ENCODE measurements at places on chromosomes 7 and 10.

- DNase-seq, result no peak
These were observed 110.3 kb upstream of the ARID5B start for GRCh38 chr10:61791216-61791615.

GRCh38 chr10:125625586-125625985 lies 57.4 kb downstream of the TEX36 start:
- no peak for DNase-seq

GRCh38 chr7:40880581-40880980 lies 745.8 kb downstream of the SUGCT start:
- no peak for DNase-seq

GRCh38 chr7:75963381-75963995 lies 30.9 kb downstream of the TMEM120A start:
- DNase-seq, result no peak

All from HL-60 (cell line).